Activated naive CD4-positive, alpha-beta T cell treated with anti-CD3 and anti-CD28 coated beads for 36 hours (primary cell): ENCODE measurements at places on chromosomes 12 and 14. TPM values are rescaled to one million over a fixed set of nuclear protein-coding genes. Genes with fewer than 3 reads are reported as not detected.

Gene CAPZA3
- total RNA-seq, result not detected

Gene PROX2
- total RNA-seq, result 0.07 TPM

Gene DCTN2
- total RNA-seq, result 65.1 TPM

DNA sequence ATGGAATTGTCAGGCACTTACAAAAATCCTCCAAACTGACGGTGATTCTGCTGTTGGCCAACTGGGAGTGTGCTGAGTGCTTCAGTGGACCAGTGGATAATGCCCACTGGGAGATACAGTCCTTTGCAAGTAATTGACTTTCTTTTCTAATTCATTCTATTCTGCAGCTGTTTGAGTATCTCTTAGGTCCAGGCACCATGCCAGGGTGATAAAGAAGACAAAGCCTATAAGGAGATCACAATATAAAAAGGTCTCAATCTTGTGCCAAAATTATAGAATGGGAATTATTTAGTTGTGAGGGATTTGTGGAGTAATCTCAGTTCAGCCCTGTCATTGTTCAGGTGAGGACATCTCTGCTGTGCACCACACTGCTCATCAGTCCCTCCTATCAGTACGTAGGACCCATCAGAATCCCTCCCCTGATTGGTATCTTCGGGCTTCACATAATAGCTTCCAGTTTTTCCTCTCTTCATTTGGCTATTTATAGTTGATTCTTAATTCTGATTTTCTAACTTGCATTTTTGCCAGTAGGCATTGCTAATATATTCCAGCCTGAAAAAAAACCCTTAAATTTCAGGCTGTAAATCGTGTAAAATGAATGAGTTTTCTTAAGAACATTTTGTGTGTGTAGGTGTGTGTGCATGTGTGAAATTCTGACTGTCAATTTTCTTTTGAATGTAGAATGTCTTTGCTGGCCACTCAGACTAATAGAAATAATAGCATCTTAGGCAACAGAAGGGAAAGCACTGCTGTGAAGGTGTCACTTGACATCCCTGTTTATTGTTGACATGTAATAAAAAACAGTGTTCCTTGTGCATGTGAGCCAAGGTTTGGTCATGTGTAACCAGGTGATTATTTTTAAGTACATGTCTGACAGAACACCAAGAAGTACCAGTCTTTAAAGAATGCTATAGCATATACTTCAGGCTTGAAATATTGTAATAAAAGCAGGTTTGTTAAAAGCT lies 457.6 kb upstream of the RGS6 start:
- DNase-seq, result no peak
- peaks cover 56% of the 10 kb centered on the region for H3K4me1 ChIP-seq
- H3K36me3 ChIP-seq, result peaks cover 1% of the 10 kb centered on the region
- no peaks in the 10 kb centered on the region for H3K27me3 ChIP-seq
- H3K4me3 ChIP-seq, result no peak overlapping the region

DNA sequence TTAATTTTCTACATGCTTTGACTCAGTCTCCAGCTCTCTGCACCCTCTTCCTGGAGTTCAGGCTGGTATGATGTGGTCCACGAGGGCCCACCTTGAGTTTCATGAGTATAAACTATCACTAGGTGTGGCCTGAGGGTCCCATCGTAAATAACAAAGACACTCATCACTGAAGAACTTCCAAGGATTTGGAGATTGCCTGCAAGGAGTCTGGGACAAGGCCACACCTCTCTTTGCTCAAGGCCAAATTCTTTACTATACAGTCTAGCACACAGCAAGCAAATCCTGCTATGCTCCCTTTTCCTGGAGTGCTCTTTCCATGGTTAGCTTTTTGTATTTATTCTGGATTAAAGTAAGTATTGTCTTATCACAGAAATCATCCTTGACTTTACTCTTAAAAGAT lies 271.9 kb downstream of the SLC16A7 start:
- H3K27ac ChIP-seq, result no peak overlapping the region
- H3K36me3 ChIP-seq, result no peaks in the 10 kb centered on the region
- peaks cover 4% of the 10 kb centered on the region for H3K27me3 ChIP-seq

DNA sequence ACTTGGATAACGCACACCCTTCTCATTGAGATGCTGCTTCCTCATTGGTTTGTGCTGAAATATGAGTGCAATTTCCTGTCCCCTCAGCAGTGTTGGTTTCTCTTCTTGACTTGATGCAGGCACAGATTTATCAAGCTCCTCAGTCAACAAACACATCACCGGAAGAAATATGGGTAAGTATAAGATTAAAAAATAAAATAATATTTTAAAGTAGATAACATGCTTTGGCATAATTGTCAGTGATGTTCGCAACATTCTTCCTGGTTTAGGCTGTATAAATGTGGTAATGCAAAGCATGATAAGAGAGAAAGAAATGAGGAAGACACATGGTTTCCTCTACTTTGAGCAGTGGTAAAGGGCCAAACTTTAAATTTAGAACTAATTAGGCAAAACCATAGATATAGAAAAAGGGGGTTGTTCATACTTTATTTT lies at the start of gene GPR65:
GPR65 (plus strand) TSS at position 86 of the 432 bp plus-strand sequence. CDS start 5,713 bp downstream, outside the sequence.
- H3K4me1 ChIP-seq, result peaks cover 56% of the 10 kb centered on the region
- peak within 1 kb of the TSS; percentile 95 for H3K27ac ChIP-seq
- H3K27me3 ChIP-seq, result no peaks in the 10 kb centered on the region
- peak within 1 kb of the TSS; percentile 88 for H3K4me3 ChIP-seq
- peaks cover 21% of the 10 kb centered on the region for H3K36me3 ChIP-seq

DNA sequence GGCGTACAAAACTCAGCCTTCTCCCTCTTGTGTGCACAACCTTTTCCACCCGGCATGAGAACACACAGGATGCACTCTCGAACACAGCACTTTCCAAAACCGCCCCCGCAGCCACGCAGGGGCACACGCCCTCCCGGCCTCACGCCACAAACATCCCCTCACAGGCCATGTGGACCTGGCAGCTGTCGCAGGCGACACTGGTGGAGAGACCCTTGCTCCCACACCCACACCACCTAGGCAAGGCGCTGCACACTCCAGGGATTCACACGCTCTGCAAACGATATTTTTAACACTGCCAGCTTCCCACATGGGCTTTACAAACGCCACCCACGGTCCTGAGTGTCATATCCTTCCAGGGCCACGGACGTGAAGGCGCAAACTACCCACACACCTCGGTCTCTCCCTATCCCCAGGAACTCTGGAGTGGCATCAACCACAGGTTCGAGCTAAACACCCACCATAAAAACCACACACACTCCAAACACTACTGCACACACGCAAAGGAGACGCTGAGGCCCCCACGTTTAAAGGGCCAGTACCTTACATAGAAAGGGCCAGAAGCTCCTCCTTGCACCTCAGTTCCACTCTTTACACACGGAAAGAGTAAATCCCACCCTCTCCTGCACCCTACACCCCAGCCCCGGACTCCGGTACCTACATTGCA lies 12.4 kb upstream of the ITGB7 start:
- no peaks in the 10 kb centered on the region for H3K27me3 ChIP-seq
- peak; percentile 61 for DNase-seq
- peaks cover 61% of the 10 kb centered on the region for H3K4me1 ChIP-seq

- DNase-seq, result no peak
- H3K4me3 ChIP-seq, result no peak overlapping the region
- no peaks in the 10 kb centered on the region for H3K4me1 ChIP-seq
- no peaks in the 10 kb centered on the region for H3K36me3 ChIP-seq
Measured at GRCh38 chr14:49049711-49050110, 536.5 kb downstream of the RPS29 start.

GRCh38 chr12:15688202-15688736 lies 100.9 kb downstream of the EPS8 start:
- no peaks in the 10 kb centered on the region for H3K27me3 ChIP-seq
- H3K27ac ChIP-seq, result no peak overlapping the region
- H3K36me3 ChIP-seq, result no peaks in the 10 kb centered on the region
- H3K4me1 ChIP-seq, result no peaks in the 10 kb centered on the region

GRCh38 chr12:104671409-104672095 lies 214.8 kb downstream of the CHST11 start:
- no peaks in the 10 kb centered on the region for H3K27me3 ChIP-seq
- peaks cover 46% of the 10 kb centered on the region for H3K4me1 ChIP-seq
- no peaks in the 10 kb centered on the region for H3K36me3 ChIP-seq
- peak overlapping the region; percentile 97 for H3K27ac ChIP-seq
